HFFc6 (cell line): ENCODE measurements at places on chromosomes 3 and 15. TPM values are rescaled to one million over a fixed set of nuclear protein-coding genes. Genes with fewer than 3 reads are reported as not detected.

The KLHDC8B gene
- 18.1 to 21.2 TPM (median 20.9 TPM) in 3 replicates for total RNA-seq

The CLDN18 gene
- not detected in 3 replicates for total RNA-seq

The RBSN gene
- 18.1 to 20.0 TPM (median 19.8 TPM) in 3 replicates for total RNA-seq

The ARGFX gene
- total RNA-seq, result not detected in 3 replicates

The SLC51A gene
- not detected in 3 replicates for total RNA-seq
